ENCODE measurements at places on chromosomes 2 and 18.

GRCh38 chr2:233469261-233470010 is 97.1 kb downstream of the USP40 start:
- DNase-seq: no peak

GRCh38 chr2:24850944-24851343 is 57.7 kb downstream of the CENPO start:
- no peak for DNase-seq

- DNase-seq: no peak
Observed at GRCh38 chr2:133541376-133541775, 26.9 kb downstream of the NCKAP5 start.

DNA sequence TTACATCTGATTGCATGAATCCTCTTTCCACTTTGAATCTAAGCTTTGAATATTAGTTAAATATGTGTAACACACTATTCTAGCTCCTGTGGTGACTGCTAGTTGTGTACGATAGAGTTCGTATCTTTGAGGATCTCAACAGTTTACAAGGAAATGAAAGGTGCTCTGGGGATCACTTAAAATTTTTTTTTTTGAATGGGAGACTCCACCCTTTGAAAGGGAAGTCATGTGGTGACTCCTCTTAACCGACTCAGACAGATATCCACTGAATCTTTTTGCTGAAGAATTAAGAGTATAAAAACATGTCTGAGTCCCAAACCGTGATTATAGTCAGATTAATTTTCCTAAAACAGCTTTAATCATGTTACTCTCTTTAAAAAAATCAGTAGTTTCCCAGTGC is 4.0 kb downstream of the CLIP4 start:
- no peak for DNase-seq

DNA sequence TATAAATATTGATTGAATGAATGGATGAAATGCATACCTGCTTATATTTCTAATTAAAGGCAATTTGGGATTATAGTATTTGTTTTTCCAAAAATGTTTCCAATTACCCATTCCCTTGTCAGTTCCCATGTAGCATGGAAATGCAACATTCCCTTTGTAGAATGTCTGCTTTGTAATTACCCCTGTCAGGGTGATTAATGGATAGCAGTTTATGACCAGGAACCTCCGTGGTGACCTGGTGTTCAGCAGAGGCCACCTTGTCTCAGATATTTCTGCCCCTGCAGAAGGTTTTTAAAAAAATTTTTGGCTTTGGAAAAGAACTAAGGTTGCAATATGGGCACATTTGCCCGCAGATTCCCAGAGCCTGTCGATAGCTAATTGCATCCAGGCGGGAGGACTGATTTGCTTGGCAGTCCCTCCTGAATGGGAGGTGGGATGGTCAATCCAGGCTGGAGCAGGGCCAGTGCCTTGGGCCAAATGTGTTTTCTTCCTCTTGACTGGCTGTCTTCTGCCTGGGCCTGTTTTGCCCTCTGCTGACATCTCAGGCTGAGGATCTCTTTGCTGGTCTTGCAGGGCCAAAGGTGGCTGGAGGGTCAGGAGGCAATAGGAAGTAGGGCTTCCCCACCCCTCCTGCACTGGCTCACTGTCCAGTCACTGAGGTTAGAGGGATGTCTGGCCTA is 82.1 kb downstream of the TMEM182 start:
- DNase-seq: no peak
